ENCODE measurements at places on chromosomes 13 and 19.

DNA sequence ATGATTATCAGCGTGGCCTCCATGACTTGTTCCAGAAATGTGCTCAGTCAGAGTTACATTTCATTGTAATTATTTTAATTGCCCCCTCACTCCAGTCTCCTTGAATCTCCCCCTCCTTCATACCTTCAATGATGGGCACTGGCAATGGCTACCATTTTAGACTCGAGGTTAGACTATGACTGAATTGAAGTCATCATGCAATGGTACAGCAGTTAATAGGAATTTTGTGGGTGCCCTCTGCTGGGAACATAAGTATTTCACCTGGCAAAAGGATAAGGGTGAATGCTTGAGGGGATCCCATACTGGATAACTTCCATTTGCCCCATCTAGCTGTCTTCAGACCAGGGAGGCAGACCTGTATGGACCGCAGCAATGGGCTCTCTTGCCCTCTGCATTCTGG, 32.2 kb upstream of the USP12 start:
- no peak for DNase-seq

DNA sequence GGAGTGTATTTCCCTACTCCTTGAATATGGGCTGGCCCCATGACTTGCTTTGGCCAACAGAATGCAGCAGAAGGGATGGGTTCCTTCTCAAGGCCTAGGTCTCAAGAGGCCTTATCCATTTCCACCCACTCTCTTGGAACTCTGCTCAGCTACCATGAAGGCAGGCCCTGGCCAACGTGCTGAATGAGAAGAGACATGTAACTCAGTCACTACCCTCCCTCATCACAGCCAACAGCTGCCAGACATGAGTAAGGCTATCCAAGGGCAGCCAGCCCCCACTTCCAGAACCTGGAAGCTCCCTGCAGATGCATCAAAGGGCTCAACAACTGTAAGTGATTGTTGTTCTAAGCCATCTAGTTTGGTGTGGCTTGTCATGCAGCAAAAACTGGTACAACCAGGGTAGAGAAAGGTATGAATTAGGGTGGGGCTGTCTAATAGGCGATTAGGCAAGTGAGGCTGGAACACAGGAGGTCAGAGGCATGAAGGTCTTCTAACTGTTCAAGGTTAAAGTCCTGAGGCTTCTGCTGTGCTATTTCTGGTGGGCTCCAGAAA, 1.4 kb upstream of the RASL11A start:
- DNase-seq: no peak

GRCh38 chr13:109517517-109517916, 268.9 kb downstream of the IRS2 start:
- no peak for DNase-seq

DNA sequence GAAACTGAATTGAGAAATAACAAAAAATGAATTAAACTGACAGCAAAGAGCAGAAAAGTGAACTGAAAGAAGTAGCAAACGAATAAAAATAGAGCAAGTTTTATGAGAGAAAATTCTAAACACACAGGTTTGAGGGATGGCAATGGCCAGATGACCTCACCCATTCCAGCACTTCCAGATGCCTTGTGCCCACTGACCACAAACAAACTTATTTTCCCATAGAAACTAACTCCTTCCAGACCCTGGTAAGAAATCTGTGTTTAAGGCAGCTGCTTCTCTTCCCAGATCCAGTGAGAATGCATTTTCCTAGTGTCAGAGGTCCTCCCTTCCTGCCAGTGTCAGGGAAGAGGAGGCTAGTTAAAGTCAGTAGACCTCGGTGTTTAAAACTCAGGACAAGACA, 51.7 kb downstream of the RXFP2 start:
- DNase-seq: no peak

- no peak for DNase-seq
These were observed 164.4 kb downstream of the USP12 start for GRCh38 chr13:27007166-27007565.

GRCh38 chr13:111043575-111043982, 71.5 kb upstream of the ARHGEF7 start:
- DNase-seq: no peak

DNA sequence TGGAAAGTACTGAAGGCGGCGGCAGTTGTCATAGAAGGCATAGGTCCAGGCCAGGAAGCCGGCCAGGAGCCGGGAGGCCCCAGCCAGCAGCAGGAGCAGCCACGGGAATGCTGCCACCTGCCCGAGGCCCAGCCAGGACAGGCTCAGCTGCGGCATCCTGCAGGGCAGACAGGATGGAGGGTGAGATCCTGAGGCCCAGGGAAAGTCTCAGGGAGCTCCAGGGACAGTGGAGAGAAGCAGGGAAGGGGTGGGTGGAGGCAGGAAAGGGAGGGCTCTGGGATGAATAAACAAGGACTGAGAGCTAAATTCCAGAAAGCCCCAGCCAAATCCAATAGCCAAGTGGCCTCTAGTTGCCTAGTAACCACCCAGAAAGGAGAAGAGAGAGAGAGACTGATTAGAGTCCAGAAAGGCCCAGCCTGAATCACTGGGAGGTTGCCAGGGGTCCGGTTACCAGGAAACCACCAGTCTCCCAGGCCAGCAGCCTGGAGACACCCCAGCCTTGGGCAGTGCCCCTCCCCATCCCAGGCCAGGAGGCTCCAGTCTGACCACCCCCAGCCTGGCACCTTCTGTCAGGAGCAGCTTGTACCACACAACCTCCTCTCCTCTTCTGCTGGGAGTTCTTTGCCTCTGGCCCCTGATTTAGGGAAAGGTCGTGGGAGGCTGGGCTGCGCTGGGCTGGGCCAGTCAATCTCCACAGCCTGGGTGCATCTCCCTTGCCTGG, 7.5 kb upstream of the OR10H5 start:
- no peak for DNase-seq

DNA sequence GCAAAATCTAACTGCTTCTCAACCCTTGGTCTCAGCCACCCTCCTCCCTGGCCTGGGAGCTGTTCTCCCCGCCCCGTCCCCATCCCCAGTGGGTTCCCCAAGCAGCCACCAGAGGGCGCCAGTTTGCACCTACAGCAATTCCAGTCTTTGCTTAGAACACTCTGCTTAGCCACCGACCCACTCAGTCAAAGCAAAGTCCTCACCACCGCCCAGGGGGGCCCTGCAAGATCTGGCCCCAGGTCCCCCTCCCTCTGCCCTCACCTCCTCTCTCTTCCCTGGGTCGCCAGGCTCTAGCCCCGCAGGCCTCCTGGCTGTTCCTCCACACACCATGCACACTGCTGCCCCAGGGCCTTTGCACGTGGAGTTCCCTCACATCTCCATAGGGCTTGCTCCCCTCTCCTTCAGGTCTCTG, 12.4 kb downstream of the TMEM143 start:
- DNase-seq: peak; percentile 56
